ENCODE measurements at places on chromosomes 12 and 14.
A peak's percentile ranks its signal among the peaks of the same experiment; 100 is the strongest.

DNA sequence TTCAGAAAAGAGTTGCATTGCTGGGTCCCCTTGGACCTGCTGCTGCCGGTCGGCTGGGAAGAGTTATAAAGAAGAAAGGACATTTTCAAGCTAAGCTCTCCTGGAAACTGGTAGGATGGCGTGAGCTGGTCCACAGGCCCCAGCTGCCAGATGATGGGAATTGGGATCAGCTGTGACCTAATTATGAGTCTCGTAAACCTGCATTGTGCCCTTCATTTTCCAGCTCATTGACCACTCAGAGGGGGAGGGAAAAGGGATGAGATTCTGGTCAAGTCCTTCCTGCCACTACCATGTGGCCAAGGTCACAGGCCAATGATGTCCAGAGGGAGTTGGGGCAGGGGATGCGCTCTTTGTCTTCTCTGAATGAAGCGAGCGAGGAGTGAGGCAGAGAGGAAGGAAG lies 320.9 kb downstream of the NRXN3 start:
- H3K4me3 ChIP-seq = no peak overlapping the region
- no peaks in the 10 kb centered on the region for H3K4me1 ChIP-seq
- H3K27me3 ChIP-seq = peaks cover 6% of the 10 kb centered on the region
- H3K27ac ChIP-seq = no peak overlapping the region
- no peaks in the 10 kb centered on the region for H3K36me3 ChIP-seq
- no peak for DNase-seq

- H3K4me3 ChIP-seq = no peak overlapping the region
- H3K36me3 ChIP-seq = no peaks in the 10 kb centered on the region
- peaks cover 32% of the 10 kb centered on the region for H3K27me3 ChIP-seq
Measured at GRCh38 chr12:52631676-52632459, 13.5 kb upstream of the KRT73 start.

DNA sequence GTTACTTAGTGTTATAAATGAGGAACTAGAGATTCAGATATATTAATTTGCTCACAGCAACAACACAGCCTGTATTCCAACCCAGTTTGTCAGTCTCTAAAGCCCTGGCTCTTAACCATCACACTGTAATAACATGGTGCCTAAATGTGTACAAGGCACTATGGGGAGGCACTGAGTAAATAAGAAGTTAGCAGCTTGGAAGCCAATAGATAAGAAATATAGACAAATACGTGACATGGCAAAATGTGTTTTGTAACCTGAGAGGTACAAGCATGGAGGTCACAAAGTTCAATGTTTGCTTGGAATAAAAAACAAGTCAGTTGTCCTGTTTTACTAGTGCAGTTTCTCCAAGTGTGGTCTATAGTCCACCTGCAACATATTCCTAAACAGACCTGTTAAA lies 16.3 kb upstream of the SLCO1A2 start:
- no peak overlapping the region for H3K4me3 ChIP-seq
- H3K36me3 ChIP-seq = no peaks in the 10 kb centered on the region
- H3K27me3 ChIP-seq = no peaks in the 10 kb centered on the region
- no peak for DNase-seq
- no peak overlapping the region for H3K27ac ChIP-seq

GRCh38 chr14:68857516-68858070 lies 64.7 kb upstream of the ZFP36L1 start:
- H3K27me3 ChIP-seq = no peaks in the 10 kb centered on the region

- H3K27me3 ChIP-seq = no peaks in the 10 kb centered on the region
- H3K4me3 ChIP-seq = no peak overlapping the region
- H3K36me3 ChIP-seq = peaks cover 43% of the 10 kb centered on the region
- H3K27ac ChIP-seq = no peak overlapping the region
- no peaks in the 10 kb centered on the region for H3K4me1 ChIP-seq
Measured at GRCh38 chr12:22533155-22533554, 11.2 kb downstream of the C2CD5 start.

DNA sequence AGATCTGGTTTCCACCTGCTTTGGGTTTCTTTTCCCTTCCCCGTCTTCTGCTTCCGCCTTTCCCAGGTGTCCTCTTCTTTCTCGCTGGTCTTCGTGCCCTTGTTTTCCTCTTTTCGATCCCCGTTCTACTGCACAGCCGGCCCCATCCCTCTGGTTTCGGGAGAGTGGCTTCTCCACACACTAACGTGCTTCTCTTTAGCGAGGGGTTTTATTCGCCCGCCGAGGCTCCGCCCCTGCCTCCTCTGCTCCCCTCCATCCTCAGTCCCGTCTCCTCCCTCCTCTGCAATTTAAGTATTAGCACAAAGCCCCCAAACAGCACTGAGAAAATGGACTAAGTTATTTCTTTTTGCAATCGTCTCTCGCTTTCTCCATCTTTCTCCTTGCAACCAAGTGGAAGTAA lies at the start of gene SLC7A8:
SLC7A8 (minus strand) TSS at position 182 of the 400 bp plus-strand sequence. CDS start 746 bp downstream, outside the sequence.
- no peak for DNase-seq
- no peak within 1 kb of the TSS for H3K27ac ChIP-seq
- H3K27me3 ChIP-seq = no peaks in the 10 kb centered on the region
- peaks cover 3% of the 10 kb centered on the region for H3K36me3 ChIP-seq
- H3K4me3 ChIP-seq = no peak within 1 kb of the TSS

- H3K27me3 ChIP-seq = peaks cover 3% of the 10 kb centered on the region
- no peaks in the 10 kb centered on the region for H3K36me3 ChIP-seq
- H3K27ac ChIP-seq = no peak overlapping the region
- no peaks in the 10 kb centered on the region for H3K4me1 ChIP-seq
- no peak for DNase-seq
- no peak overlapping the region for H3K4me3 ChIP-seq
Measured at GRCh38 chr12:126419131-126419530, 1353.9 kb downstream of the AACS start.

DNA sequence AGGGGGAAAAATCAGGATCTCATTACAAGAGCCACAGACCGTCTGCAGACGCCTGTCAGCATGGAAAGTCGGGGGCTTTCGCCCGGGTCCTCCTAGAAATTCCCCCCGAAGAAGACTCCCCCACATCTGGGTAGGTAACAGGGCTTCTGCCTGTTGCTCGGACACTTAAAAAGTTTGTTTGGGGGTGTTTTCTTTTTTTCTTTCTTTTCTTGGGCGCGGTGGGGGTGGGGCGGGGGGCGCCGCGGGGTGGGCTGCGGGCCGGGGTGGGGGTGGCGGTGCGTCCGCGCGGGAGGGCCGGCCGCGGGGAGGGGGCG lies 358 bp downstream of the ELK3 start:
- peak overlapping the region; percentile 100 for H3K4me3 ChIP-seq
- H3K27me3 ChIP-seq = peaks cover 20% of the 10 kb centered on the region
- no peaks in the 10 kb centered on the region for H3K36me3 ChIP-seq
- H3K27ac ChIP-seq = peak overlapping the region; percentile 96

DNA sequence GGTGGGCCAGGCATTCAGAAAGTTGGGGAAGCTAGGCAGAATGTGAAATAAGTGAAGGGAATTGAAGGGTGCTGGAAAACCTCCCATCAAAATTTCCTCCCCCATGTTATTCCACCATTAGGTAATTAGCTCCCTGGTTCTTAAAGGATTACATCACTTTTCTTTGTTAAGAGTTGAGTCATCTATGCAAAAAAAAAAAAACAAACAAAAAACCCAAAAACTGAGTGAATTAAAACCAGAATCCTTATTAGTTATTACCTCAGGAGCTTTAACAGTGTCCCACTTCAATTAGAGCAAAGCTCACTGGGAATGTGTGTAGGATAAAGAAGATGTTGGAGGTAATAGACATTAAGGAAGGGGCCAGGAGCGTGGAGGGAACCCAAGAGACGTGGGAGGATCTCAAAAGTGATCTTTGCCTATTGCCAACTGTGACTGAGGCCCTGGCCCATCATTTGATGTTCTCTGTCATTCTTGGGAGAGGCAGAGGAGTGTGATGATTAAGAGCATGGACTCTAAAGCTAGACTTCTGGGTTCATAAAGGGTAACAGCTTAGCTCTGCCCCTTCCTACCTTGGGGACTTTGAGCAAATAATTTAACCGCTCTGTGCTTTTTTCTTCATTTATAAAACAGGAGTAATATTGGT lies 364.7 kb downstream of the APAF1 start:
- H3K36me3 ChIP-seq = no peaks in the 10 kb centered on the region
- no peak overlapping the region for H3K27ac ChIP-seq
- no peaks in the 10 kb centered on the region for H3K4me1 ChIP-seq
- no peak overlapping the region for H3K4me3 ChIP-seq

GRCh38 chr14:89000007-89000942 lies 175.8 kb downstream of the TTC8 start:
- H3K4me3 ChIP-seq = no peak overlapping the region
- no peak for DNase-seq
- H3K36me3 ChIP-seq = no peaks in the 10 kb centered on the region
- H3K27ac ChIP-seq = no peak overlapping the region
- H3K4me1 ChIP-seq = peaks cover 3% of the 10 kb centered on the region

- peak overlapping the region; percentile 99 for H3K27ac ChIP-seq
- H3K4me1 ChIP-seq = peaks cover 30% of the 10 kb centered on the region
- peaks cover 4% of the 10 kb centered on the region for H3K27me3 ChIP-seq
- H3K4me3 ChIP-seq = peak overlapping the region; percentile 96
Measured at GRCh38 chr14:58243790-58244555, 670 bp upstream of the PSMA3 start.

DNA sequence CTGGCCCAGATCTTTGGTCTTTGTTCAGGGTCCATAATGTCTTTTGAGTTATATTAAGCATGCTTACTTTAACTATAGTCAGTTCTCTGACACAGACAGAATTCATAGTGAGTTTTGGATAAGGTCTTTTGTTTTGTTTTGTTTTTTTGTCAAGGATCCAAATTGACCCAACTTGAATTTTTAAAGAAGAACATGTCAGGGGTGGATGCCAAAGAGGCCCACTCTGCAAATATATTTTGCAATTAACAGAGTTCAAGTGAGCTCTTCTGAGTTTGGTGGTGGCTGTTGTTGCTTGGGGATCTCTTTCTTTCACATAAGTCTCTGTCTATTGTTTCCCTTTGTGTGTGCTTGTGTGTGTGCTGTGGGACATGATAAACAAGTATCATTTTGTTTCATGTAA lies 34.4 kb upstream of the PMCH start:
- H3K4me1 ChIP-seq = peaks cover 21% of the 10 kb centered on the region
- peak overlapping the region; percentile 19 for H3K27ac ChIP-seq
- peaks cover 6% of the 10 kb centered on the region for H3K27me3 ChIP-seq

DNA sequence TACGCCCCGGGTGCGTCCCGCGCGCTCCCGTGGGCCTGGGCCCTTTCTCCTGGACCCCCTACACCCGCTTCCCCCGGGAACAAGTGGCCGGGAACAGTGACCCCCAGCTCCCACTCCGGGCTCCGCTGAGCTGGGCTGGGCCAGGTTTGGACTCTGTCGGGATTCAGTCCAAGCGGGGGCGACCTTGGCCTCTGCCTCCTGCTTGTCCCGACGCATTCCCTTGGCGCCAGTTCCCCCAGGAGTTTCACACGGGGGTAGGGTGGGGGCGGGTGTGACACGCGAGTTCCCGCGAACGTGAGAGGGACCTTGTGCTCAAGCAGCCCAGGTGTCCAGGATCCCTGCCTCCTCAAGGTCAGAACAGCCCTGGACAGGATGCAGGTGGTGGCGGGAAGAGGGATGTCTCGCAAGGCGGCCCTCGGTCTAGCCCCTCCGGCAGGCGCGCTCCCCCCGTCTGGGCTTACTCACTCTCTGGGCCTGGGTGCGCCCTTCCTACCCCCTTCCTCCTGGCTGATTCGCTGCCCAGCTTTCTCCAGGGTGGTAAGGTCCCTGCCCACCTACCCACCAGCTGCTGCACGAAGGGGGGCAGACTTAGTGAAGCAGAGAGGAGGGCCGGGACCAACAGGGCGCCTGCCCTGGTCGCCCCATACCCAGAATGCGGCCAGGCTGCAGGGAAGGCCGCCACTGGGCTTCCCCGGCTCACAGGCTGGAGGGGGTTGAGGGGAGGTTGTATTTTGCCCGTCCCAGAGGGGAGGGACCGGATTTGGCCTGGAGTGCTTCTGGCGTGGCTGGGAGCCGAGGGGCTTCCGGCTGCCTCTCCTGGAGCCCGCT lies 862 bp downstream of the CRIP2 start:
- peak overlapping the region; percentile 64 for H3K4me3 ChIP-seq
- DNase-seq = no peak
- no peaks in the 10 kb centered on the region for H3K4me1 ChIP-seq

GRCh38 chr12:124888260-124888659 lies 24.6 kb upstream of the SCARB1 start:
- peaks cover 6% of the 10 kb centered on the region for H3K4me1 ChIP-seq
- no peak overlapping the region for H3K4me3 ChIP-seq
- DNase-seq = no peak

GRCh38 chr12:106739318-106739717 lies 35.2 kb upstream of the RIC8B start:
- DNase-seq = no peak
- H3K27ac ChIP-seq = no peak overlapping the region
- H3K4me3 ChIP-seq = no peak overlapping the region
- H3K4me1 ChIP-seq = peaks cover 10% of the 10 kb centered on the region
- no peaks in the 10 kb centered on the region for H3K36me3 ChIP-seq
- peaks cover 33% of the 10 kb centered on the region for H3K27me3 ChIP-seq

DNA sequence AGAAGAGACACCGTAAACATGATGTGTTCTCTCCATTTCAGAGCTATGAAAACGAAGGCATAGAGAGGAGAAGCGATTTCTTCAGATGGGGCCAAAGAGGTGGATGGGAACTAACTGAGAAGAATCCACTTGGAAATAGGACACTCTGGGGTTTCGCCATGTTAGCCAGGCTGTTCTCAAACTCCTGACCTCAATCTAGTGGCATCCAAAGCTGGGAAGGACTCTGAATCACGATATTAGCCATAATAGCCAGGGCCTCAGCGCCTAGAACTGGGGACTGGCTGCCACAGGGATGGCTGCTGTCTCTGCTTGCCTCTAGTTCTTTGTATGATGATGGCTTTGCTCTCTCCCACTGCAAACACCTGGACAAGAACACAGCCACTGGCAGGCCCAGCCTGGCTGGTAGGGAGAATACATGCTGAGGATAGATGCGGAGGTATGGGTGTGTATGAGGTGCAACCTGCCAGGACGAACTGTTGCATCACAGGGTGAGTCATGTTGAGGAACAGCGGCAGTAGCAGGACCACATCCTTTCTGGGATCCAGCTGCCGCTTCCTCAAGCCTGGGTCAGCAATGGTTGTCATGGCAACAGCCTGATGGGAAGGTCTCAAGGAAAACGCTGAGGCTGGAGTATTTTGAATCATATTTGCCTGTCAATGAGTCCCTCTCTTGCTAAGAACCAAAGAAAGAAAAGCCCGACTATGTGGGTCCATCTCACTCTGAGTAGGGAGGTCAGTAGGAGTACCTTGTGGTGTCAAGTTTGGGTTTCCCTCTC lies 31.1 kb downstream of the CCDC177 start:
- H3K36me3 ChIP-seq = no peaks in the 10 kb centered on the region
- H3K4me1 ChIP-seq = no peaks in the 10 kb centered on the region
- DNase-seq = no peak
- H3K4me3 ChIP-seq = no peak overlapping the region
- H3K27me3 ChIP-seq = peaks cover 34% of the 10 kb centered on the region

GRCh38 chr12:108607981-108608600 lies 10.2 kb upstream of the TMEM119 start:
- no peaks in the 10 kb centered on the region for H3K36me3 ChIP-seq
- H3K27ac ChIP-seq = no peak overlapping the region
- peaks cover 16% of the 10 kb centered on the region for H3K4me1 ChIP-seq

GRCh38 chr12:6943722-6944380 lies at the start of the genes C12orf57 and RNU7-1:
TSS of gene C12orf57 (plus strand) at chr12:6944022. CDS start at chr12:6944122, 100 bp downstream.
TSS of gene RNU7-1 (plus strand) at chr12:6943816.
- peak within 1 kb of the TSS; percentile 98 for H3K4me3 ChIP-seq
- H3K36me3 ChIP-seq = peaks cover 17% of the 10 kb centered on the region
- H3K27me3 ChIP-seq = peaks cover 9% of the 10 kb centered on the region
- peaks cover 8% of the 10 kb centered on the region for H3K4me1 ChIP-seq
- H3K27ac ChIP-seq = peak within 1 kb of the TSS; percentile 99

- H3K4me1 ChIP-seq = no peaks in the 10 kb centered on the region
- no peaks in the 10 kb centered on the region for H3K36me3 ChIP-seq
- no peak overlapping the region for H3K27ac ChIP-seq
- no peak overlapping the region for H3K4me3 ChIP-seq
Measured at GRCh38 chr14:93645200-93645599, 143.1 kb downstream of the PRIMA1 start.

- peaks cover 2% of the 10 kb centered on the region for H3K27me3 ChIP-seq
- no peaks in the 10 kb centered on the region for H3K36me3 ChIP-seq
- no peaks in the 10 kb centered on the region for H3K4me1 ChIP-seq
- DNase-seq = no peak
Measured at GRCh38 chr12:69843608-69844007, 18.6 kb downstream of the MYRFL start.

Data from type B pancreatic cell (in vitro differentiated cells).